ENCODE measurements at places on chromosomes 6 and 20.

- DNase-seq, result no peak
Observed at GRCh38 chr6:55017555-55018300, 156.6 kb upstream of the HCRTR2 start.

- DNase-seq, result no peak
Observed at GRCh38 chr20:35952480-35953386, 1.6 kb downstream of the SCAND1 start.

GRCh38 chr6:151723152-151723551 lies 84.3 kb upstream of the ESR1 start:
- no peak for DNase-seq

GRCh38 chr6:156418253-156418652 lies 358.9 kb upstream of the ARID1B start:
- DNase-seq, result no peak

DNA sequence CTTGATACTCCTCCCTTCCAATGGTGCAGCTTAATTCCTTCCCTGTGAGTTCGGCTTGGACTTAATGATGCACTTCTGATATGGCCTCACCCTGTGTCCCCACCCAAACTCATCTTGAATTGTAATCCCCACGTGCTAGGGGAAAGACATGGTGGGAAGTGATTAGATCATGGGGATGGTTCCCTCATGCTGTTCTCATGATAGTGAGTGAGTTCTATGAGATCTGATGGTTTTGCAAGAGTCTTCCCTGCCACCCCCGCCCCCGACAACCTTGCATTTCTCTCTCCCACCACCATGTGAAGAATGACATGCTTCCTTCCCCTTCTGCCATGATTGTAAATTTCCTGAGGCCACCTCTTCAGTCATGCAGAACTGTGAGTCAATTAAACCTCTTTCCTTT lies 50.3 kb upstream of the HLA-G start:
- DNase-seq, result no peak

DNA sequence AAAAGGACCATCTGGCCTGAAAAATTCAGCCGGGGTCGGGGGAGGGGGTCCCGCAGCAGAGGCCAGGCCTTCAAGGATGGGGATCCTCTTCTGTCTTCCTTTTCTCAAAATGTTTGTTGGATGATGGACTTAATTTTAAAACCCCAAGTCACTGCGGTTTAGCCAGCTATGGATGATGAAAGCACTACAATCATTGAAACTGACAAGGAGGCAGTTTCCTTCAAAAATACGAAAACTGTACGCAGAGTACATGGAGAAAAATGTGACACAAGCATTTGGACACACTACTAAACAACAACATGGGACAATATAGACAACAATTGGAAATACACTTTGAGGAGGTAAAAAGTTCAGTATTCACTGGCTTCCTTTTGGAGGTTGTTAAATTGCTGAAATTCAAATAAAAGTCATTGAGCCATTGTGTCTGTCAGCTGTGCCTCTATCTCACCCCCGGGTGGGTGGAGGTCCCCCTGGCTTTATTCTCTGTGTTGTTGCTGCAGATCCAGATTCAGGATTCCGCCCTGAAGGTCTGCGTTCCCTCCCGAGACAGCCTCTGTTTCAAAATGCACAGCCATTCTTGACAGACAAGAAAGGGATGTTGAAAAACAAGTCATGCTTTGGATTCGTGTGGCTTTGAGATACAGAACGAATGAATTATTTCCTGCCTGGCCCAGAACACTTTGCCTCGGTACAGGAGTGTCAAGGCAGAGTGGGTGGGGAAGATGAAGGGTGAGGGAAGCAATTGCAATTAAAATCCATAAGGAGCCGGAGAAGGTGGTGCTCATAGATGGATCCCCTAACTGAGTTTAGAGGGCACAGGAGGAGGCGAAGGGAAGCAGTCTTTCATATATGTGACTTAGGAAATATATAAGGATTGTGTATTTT lies 118.2 kb downstream of the TTLL2 start:
- DNase-seq, result no peak

- DNase-seq, result no peak
Observed at GRCh38 chr6:165726290-165726875, 63.3 kb upstream of the PDE10A start.

DNA sequence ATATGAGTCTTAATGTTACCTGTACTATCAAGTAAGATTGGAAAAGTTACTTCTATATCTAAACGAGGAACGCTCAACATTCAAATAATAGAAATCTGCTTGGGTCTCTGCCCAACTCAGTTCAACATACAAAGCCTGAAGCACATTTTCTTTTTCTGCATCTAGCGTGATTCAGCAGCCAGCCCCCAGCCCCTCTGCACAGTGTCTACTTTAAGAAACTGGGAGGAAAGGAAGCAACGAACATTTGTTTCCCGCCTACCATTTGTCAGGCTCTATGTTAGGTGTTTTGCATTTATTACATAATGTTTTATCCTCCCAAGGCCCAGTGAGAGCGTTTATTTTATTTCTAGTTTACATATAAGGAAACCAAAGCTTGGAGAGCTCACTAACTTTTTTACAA lies 17.3 kb downstream of the PHACTR1 start:
- DNase-seq, result no peak

DNA sequence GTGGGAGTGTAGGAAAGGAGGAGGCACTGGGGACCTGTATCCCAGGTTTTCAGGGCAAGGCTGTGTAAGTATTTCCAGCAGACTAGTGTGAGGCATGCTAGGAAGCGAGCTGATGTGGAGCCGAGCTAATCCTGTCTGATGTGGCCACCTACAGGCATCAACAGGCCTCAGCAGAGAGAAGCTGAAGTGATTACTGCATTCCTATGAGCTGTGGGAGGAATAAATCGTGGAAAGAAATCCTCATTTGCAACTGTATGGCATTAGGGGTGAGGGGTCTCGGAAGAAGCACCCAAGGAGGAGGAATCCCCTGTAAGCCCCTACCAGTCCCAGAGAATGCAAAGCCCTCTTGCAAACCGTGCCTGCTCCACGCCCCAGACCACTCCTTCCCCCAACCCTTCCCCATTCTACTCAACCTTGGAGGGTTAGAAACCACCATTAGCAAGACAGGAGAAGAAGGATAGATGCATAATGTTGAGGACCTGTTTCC lies 41.6 kb downstream of the C6orf15 start:
- peak; percentile 42 for DNase-seq

DNA sequence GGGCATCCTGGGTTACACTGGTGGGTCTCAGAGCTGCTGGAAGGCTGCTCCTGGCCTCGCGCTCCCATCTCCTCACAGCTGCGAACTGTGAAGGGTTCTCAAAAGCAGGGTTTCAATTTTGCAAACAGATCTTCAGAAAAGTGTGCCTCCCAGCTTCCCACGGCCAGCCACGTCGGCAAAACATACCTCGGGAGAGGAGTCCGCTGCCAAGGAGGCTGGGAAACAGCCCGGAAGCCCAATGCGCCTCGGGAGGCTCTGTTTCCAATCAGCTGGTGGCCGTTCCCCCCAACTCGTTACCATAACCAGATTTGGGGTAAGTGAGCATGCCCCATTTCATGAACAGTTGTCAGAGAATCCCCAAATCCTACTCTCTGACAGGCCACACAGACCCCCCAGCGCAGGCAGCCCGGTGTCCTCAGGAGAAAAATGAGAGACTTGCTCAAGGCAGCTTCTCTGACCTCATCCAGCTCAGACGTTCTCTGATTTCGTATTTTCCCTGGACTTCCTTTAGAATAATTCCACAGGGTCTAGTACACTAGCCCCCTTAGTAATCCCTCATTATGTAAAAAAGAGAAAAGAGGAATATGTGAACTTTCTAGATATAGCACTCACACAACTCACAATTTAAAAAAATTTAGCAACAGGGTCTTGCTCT lies 98.4 kb downstream of the SNX5 start:
- DNase-seq, result no peak

- DNase-seq, result no peak
Observed at GRCh38 chr6:30345852-30346251, 896 bp downstream of the RPP21 start.

DNA sequence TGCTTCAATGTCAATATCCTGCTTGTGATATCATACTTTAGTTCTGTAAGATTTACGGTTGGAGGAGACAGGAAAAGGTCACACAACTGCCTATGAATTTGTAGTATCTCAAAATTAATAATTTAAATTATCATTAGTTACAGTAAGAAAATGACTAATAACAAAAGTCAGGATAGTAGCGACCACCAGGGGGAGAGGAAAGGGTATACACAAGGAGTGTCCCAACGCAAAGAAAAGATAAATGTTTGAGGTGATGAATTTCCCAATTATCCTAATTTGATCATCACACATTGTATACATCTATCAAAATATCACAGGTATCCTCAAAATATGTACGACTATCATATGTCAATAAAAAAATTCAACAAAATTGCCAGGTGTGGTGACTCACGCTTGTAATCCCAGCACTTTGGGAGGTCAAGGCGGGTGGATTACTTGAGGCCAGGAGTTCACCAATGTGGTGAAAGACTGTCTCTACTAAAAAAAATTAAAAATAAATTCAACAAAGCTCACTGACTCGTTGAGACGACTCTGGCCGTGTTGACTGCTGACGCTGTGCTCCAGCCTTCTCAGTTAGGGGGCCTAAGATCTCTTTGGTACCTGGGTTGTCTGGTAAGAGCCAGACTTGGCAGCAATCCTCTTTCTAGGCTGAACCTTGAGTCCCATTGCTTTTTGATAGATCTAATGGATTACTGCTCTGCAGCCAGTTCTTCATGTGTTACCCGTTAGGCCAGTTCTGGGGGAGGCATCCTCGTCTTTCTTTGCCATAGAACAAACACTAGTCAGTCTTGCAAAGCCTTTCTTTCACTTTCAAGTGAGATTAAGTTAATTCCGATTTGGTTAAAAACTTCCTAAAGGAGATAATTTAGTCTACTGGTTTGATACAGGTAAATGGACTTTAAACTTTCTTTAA lies 9.0 kb upstream of the OVOL2 start:
- DNase-seq, result no peak

DNA sequence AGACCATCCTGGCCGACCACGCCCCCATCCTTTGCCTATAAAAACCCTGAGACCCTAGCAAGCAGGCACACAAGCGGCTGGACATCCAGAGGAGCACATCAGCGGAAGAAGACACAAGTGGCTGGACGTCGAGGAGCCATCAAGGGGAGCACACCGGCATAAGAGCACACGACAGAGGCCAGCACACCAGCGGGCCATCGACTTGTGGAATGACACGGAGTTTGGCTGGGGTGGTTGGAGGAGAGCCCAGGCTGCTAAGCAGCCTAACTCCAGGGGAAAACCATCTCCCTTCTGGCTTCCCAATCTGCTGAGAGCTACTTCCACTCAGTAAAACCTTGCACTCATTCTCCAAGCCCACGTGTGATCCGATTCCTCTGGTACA lies 44.8 kb upstream of the BCLAF1 start:
- no peak for DNase-seq

DNA sequence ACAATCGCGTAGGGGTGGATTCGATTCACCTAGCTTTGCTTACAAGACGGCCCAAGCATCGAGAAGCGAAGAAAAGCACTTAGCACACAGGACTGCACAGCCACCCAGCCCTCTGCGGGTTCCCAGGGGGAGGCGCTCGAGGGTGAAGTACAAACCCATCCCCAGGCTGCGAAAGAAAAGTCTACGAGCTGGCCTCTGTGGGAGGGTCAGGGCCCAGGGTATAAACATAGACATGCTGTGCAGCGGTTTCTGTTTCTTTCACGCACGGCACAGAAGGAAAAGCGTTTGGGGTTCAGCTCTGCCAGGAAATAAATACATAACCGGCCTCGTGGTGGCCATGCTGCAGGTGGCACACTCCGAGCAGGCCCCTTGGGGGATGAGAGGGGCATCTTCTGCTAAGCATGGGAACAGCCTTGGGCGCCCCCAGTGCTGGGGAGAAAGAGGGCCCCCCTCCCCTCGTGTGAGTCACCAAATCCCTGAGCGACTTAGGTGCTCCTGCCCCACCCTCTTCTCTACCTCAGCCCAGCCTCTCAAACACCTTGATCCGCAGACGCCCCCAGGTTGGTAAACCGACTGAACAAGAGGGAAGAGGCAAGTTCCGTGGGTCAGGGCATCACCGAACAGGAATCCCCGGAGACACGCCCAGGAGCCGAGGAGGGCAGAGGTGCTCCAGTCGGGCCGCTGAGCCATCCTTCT lies 91.6 kb upstream of the RIPOR2 start:
- DNase-seq, result no peak

DNA sequence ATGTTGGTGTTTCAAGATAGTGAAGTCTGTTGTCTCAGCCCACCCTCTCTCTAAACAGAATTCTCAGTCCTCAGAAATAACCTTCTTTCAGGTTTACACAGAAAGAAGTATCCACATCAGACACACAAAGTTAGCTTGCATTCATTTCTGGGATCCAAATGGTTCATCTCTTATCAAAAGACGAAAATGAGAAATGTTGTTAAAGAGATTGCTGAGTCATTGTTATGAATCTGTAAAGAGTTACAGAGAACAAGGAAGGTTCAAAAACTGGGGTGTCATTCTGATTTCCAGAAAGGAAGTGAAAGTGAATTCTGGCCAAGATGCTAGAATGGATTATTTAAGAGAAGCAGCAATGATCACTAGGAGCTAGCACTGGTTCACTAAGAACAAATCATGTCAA lies 90.5 kb upstream of the ATXN1 start:
- no peak for DNase-seq

GRCh38 chr20:50381771-50382593 lies 128.2 kb upstream of the PTPN1 start:
- no peak for DNase-seq

DNA sequence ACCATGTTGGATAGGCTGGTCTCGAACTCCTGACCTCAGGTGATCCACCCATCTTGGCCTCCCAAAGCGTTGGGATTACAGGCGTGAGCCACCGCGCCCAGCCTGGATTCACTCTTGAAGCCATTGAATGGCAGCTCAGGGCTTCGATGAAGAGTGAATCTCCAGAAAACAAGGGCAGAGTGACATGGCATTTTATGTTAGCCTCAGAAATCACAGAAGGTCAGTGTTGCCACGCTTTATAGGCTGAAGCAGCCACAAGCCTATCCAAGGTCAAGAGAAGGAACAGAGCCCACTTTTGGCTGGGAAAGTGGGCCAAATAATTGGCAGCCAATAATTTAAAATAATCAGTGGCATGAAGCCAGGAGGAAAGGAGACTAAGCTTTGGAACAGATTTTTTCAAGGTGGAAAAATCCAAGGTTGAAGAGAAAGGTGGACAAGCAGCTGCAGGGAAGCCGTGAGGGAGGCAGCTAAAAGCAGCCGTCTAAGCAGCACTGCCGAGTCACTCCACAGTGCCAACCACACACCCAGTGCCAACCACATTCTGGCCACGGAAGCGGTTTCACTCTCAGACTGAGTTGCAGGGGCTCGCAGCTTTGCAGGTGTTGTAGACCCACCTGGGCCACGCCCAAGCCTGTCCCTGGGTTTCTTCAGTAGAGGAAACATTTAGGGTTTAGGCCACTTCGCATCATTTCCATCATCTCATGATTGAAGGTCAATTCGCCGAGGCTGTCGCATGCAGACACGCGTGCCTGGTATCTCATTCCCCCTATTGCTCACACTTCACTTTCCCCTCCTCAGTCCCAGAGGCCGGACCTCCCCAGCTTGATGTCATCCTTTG lies 17.4 kb upstream of the AVP start:
- DNase-seq, result no peak
